Bone marrow (tissue), 2 donors: ENCODE measurements at places on chromosomes 2 and 18.

DNA sequence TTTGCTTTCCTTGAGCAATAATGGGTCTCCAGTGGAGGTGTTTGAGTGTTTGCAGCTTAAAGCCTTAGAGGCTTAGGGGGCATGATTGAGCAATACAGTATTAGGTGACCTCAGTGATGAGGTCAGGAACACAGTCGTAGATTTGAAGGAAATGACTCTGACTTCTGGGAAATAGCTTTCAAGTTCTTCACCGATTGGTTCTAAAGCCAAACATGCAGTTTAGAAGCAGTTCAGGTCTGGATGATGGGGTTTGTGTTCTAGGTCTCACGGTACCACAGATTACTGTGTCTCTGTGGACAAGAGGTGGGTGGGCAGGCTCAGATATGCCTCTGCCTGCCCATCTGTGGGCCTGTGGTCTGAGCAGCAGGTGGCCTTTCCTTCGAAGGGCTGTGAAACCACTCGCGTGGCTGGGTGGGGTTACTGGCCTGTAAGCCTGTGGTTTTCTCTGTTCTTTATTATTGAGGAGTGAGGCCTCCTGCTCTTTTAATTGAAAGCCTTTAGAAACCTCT, 7.8 kb downstream of the MTHFD2 start:
- DNase-seq, result peak; percentile 59

- DNase-seq, result peak; percentile 31
These were observed 177.8 kb downstream of the BCL2 start for GRCh38 chr18:63141778-63142176.

GRCh38 chr2:9673914-9674481, 43.2 kb upstream of the YWHAQ start:
- no peak for DNase-seq

DNA sequence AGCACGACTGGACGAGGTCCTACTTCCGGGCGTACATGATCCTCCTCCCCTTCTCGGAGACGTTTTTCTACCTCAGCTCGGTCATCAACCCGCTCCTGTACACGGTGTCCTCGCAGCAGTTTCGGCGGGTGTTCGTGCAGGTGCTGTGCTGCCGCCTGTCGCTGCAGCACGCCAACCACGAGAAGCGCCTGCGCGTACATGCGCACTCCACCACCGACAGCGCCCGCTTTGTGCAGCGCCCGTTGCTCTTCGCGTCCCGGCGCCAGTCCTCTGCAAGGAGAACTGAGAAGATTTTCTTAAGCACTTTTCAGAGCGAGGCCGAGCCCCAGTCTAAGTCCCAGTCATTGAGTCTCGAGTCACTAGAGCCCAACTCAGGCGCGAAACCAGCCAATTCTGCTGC, 24.8 kb downstream of the LYPD1 start:
- no peak for DNase-seq

- no peak for DNase-seq
These were observed 16.7 kb upstream of the MRO start for GRCh38 chr18:50836521-50836957.

- no peak for DNase-seq
These were observed 52.8 kb downstream of the HYCC2 start for GRCh38 chr2:201018636-201019035.

DNA sequence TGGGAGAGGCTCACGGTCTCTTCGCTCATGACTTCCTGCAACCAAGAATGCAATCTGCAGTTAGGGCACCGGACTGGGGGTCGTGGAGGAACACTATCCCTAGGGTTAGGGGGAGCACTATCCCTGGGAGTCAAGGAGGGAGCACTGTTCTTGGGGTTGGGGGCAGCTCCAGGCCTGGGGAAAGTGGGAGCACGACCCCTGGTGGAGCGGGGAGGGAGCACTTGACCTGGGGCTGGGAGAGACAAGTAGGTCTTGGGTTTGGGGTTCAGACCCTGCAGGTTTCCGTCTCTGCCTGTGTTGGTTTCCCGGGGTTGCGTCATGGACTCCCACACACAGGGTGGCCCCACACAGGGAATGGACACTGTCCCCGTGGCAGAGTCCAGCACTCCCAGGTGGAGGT, 133.6 kb downstream of the TPO start:
- DNase-seq, result no peak

DNA sequence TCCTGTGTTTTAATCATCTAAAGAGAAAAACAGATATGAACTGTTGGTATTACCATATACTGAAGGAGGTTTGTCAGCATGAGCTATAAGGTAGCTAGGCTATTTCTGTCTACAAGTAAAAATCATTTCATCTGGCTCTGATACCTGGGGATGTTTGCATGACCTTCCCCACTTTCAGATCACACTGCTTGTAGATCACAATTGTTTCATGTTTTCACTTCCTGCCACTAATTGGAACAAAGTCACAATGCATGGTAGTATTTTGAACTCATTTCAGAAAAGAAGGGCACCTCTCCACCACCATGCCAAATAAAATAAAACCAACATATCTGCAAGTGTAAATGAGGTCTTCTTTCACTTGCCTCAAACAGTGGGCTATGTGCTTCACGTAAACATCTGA, 37.8 kb downstream of the NYAP2 start:
- no peak for DNase-seq

GRCh38 chr2:82814146-82814545, 1644.9 kb downstream of the SUCLG1 start:
- DNase-seq, result no peak

DNA sequence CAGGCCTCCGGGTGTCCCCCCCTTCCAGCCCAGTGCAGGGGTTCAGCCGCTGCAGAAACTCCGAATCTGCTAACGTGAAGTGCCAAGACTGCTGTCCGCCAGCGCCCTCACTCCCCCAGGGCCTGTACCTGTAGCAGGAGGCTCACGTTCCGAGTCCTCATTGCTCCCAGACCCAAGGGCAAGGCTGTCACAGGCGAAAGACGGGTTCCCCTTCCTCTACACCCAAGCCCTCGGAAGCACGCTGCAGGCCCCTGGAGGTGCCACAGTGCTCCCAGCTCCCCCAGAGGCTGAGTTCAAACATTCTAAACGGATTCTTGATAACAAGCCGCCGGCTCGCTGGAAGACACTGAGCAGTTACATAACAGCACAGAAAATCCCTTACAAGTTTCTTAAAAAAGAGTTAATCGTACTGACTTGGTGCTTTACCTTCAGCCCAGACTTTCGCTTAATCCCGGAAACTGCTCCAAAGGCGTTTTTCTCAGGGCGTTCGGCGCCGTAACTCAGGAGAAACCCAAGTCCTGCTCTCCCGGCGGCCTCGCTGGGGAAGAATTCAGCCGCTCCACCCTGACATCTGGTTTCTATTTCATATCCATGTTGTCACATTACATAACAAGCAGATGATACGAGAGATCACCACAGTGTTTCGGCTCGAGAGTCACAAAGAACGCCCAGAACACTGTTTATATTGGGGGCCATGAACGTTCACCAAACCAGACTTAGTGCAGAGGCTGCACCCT, 92.0 kb downstream of the HDAC4 start:
- DNase-seq, result no peak

GRCh38 chr2:214014551-214015220, 396.2 kb upstream of the VWC2L start:
- DNase-seq, result no peak

DNA sequence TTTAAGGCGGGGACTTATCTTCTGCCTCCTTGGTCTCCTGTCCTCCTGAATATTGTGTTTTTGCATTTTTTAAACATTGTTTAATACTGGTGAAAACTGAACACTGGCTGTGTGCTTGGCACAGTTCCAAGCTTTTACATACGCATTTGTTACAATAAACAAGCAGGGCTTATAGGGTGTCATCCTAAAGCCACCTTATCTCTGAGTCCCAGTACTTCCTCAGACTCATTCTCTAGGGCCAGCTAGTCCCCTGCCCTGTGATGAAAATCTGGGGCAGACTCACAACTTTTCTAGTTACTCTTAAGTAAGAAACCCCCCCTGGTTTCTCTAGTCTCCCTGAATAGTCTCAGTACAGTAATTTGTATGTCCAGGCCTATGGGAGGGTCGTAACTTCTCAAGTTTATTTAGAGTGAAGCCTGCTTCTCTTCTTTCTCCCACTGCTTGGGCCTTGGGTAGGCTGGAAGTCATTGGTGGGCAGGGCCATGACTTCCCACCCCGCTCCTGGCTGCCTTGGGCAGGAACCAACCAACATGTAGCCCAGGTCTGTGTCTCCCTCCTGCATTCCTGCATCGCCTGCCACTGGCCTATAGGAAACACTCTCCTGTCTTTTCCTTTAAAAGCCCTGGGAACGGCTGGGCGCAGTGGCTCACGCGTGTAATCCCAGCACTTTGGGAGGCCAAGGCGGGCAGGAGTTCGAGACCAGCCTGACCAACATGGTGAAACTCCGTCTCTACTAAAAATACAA, 7.7 kb upstream of the KCNE4 start:
- DNase-seq, result no peak

GRCh38 chr2:112692918-112693317, 27.9 kb upstream of the NT5DC4 start:
- no peak for DNase-seq

DNA sequence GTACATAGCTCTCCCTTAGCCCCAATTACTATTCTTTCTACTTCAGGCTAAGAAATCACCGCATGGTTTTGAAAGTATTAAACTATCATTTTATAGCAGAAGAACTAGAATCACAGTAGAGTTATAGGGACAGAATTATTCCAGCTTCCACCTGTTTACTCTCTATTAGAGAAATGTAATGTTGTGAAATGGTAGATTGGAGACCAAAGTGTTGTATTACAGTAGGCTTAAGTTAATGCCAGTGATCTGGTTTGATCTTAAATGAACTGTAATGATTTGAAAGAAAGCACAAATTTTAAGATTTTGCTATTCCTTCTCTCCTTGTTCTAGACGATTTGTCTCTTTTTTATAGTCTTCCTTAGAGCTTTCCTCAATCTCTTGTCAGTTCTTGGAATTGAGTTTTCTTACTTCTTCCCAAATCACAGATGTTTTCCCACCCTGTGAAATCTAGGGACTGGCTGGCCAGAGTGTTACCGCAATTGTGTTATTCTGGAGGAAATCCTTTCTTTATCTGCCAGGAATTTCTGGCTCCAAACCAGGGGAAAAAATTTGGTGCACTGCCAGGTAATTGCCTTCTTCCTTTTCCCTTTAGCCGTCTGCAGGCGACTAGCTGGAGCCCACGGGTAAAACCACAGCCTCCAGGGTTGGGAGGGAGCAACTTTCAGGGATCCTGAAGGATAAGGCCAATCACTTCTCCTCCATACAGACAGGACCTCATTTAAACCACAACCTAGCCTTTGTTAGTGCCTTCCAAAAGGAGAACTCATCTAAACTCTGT, 51.7 kb downstream of the NOP58 start:
- DNase-seq, result no peak

GRCh38 chr2:228675646-228676045, 494.2 kb upstream of the SPHKAP start:
- no peak for DNase-seq
